ENCODE measurements at places on chromosomes 6 and 20. TPM values are rescaled to one million over a fixed set of nuclear protein-coding genes. Genes with fewer than 3 reads are reported as not detected.

GRCh38 chr6:89385156-89385667 is 26.9 kb downstream of the RRAGD start:
- peak; percentile 49 for DNase-seq

DNA sequence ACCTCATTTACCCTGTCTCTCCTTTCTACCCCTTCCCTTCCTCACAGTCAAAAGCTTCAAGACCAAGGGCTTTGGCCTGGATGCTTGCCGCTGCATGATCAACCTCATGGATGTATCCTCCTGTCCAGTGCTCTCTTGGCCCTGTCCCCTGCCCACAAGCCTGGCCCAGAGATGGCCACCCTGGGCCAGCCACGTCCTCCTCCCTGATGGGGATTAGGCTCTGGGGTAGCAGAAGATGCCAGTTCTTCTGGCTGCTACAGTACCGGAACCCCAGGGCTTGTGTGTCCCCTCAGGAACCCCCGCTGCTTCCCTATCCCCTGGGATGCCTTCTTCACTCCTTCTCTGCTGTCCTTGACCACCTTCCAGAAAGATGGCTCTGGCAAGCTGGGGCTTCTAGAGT is 22.3 kb downstream of the CAPN11 start:
- DNase-seq, result no peak

DNA sequence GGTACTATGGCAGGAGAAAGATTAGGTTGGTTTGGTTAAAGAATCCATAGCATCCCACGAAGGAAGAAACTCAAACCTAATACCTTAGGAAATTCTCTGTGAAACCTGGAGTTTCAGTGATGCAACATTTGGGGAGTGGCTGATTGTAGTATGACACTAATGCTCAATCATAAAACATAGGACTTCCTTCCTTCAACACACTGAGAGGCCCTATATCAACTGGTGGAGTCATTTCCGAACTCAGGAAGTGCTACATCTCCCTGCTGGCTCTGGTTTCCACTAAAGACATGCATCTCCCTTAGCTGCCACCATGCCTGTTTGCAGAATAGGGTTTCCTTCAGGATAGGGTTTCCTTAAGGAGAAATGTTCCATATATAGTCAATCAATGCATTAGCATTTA is 5.2 kb upstream of the MANEA start:
- DNase-seq, result peak; percentile 29

DNA sequence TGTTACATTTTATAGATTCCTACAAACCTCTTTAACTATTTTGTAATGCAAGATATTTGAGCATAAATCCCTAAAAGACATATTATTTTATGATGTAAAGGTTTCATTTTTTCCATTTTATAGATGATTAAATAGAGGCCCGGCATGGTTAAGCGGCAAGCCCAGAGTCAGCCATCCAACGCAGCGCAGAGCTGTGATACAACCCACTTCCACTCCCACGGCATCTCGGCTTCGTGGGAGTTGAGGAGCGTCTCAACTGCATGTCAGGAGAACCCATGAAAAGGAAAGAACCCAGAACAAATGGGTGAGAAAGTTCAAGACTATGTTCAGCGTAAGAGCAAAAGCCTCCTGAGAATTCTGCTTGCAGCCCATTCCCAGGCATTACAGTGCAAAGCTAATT is 488.2 kb downstream of the PRKN start:
- no peak for DNase-seq

SRC gene
- 4.1 TPM for total RNA-seq

EMILIN3 gene
- total RNA-seq, result 0.09 TPM

MCUR1 gene
- 15.8 TPM for total RNA-seq

MATN4 gene
- total RNA-seq, result 0.17 TPM

FUT9 gene
- not detected for total RNA-seq
